ENCODE measurements at places on chromosomes 13 and 19. TPM values are rescaled to one million over a fixed set of nuclear protein-coding genes. Genes with fewer than 3 reads are reported as not detected.

Gene URAD
- total RNA-seq = not detected

DNA sequence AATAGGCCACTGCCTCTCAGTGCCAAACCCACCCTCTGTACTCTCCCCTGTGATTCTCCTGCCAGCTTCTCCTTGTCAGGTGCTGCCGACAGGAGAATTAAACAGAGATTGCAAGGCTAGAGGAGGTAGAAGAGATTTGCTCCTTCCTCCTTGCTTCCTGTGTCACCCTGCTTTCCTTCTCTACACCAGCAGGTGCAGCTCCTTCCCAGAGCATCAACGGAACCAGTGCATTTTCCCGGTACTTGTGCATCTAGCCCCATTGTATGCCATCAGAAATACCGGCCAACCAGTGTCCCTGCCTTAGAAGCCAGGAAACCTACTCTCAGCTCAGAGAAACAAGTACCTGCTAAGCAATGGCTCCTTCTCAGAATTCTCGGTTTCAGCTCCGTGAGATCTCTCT, 253.2 kb downstream of the SUCLA2 start:
- no peak for DNase-seq

DNA sequence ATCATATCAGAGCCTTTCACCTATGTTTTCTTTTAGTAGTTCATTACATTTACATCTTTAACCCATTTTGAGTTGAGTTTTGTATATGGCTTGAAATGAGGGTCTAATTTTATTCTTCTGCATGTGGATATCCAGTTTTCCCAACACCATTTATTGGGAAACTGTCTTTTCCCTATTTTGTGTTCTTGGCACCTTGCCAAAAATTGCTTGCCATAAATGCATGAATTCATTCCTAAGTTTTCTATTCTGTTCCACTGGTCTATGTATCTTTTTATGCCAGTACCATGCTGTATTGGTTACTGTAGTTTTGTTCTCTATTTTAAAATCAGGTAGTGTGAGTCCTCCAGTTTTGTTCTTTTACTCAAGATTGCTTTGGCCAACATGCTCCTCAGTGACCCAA, 144.0 kb upstream of the OBI1 start:
- DNase-seq = no peak

- DNase-seq = no peak
Observed at GRCh38 chr13:97239943-97240787, 18.0 kb downstream of the MBNL2 start.

DNA sequence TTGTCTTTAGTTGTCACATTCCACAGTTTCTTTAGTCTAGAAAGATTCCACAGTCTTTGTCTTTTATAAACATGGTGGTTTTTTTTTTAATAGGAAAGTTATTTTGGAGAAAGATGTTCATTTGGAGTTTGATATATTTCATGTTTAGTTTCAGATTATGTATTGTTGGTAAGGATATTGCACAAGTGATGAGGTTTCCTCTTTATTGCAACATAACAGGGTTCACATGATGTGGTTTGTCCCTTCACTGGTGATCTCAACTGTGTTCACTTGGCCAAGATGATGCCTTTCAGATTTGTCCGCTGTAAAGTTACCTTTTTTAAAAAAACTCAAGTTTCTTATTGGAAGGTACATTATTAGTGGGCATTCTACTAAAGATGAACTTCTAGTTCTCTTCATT, 3.2 kb downstream of the ZNF230 start:
- DNase-seq = no peak
